ENCODE measurements at places on chromosomes 2 and 18.

DNA sequence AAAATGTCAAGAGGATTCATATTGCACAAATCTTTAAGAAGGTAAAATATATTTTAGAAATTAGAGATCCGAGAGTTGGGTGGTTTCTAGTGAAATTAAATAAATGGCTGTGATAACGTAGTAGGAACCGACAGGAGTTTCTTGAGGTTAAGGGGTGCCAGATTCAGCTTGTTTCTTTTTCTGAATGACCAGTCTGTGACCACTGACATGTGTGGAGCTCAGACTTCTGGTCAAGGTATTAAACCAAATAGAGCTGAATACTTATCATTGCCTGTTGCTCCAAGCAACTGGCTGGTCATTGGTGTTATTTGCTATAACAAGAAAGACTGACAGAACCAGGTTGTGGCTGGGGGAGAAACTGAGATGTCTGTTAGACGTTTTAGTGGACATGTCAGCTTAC lies 408.2 kb upstream of the HS6ST1 start:
- DNase-seq = no peak

GRCh38 chr2:54579682-54580620 lies 123.8 kb downstream of the SPTBN1 start:
- peak; percentile 66 for DNase-seq

GRCh38 chr2:37321029-37321682 lies 3.5 kb downstream of the PRKD3 start:
- no peak for DNase-seq

- no peak for DNase-seq
These were observed 50.5 kb upstream of the MAP4K3 start for GRCh38 chr2:39487398-39488250.

DNA sequence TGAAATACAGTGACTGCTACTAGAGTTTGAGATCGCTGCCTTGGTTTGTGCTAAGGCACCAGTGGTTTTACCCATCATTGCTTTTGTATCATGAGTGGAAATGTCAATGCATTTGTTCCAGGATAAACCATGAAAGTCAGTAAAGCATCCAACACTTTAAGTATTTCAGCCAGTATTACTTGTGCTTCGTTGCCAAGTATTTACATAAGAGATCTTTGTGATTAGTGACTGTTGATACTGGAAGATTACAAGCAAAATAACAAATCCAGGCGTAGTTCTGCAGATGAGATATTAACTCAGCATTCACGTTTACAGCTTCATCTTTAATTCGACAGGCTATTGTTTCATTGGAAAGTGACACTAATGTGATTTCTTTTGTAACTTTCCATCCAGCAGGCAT lies 90.3 kb upstream of the B3GNT7 start:
- no peak for DNase-seq

GRCh38 chr2:180630756-180631155 lies 349.6 kb upstream of the UBE2E3 start:
- DNase-seq = no peak

DNA sequence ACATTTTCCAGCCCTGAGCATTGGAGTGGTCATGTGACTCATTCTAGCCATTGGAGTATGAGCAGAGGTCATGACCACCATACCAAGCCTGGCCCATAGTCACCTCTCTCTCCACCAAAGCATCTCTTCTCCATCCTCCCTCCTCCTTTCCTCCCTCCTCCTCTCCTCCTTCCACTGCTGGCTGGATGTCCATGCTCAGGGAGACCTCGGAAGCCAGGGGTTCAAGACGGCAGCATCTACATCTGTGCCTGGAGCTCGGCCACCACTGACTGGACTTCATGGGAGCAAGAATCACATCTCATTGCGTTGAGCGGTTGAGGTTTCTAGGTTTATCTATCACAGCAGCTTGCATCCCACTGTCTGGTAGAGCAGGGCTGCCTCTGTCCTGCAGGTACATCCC lies 252.4 kb downstream of the NDUFA10 start:
- no peak for DNase-seq

GRCh38 chr2:108936076-108936864 lies 52.8 kb downstream of the EDAR start:
- no peak for DNase-seq

- DNase-seq = no peak
These were observed 101.6 kb upstream of the TEX51 start for GRCh38 chr2:126796931-126797621.

GRCh38 chr2:226887940-226888339 lies 52.1 kb downstream of the RHBDD1 start:
- no peak for DNase-seq

DNA sequence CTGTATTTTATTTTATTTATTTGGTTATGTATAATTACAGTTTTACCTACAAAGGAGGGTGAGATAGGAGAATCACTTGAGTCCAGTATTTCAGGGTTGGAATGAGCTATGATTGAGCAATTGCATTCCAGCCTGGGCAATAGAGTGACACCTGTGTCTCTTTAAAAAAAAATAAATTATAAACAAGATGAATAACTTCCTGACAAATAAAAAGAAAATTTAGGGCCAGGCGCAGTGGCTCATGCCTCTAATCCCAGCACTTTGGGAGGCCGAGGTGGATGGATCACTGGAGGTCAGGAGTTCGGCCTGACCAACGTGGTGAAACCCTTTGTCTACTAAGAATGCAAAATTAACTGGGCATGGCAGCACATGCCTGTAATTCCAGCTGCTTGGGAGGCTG lies 17.3 kb downstream of the MTA3 start:
- no peak for DNase-seq

GRCh38 chr2:220787251-220787650 lies 784.9 kb downstream of the EPHA4 start:
- no peak for DNase-seq

DNA sequence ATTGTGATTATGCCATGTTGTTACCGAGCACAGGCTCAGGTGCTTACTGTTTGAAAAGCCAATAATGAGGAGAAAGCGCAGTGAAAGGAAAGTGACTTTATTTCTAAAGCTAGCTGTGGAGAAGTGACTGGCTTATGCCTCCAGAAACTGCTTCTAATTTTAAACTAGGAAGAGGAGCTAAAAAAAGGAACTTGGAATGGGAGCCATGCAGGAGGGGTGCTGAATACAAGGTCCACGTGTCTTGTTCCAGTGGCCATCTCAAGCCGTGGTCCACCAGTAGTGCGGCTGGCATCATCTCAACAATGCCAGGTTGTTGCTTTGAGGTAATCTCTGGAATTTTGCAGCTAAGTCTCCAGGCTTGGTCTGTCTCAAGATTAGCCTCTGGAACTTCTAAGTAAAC lies 282.0 kb downstream of the THSD7B start:
- no peak for DNase-seq

GRCh38 chr2:231513746-231514224 lies 16.5 kb downstream of the NMUR1 start:
- no peak for DNase-seq

- no peak for DNase-seq
These were observed 136.2 kb downstream of the LAMA3 start for GRCh38 chr18:23825496-23825895.

DNA sequence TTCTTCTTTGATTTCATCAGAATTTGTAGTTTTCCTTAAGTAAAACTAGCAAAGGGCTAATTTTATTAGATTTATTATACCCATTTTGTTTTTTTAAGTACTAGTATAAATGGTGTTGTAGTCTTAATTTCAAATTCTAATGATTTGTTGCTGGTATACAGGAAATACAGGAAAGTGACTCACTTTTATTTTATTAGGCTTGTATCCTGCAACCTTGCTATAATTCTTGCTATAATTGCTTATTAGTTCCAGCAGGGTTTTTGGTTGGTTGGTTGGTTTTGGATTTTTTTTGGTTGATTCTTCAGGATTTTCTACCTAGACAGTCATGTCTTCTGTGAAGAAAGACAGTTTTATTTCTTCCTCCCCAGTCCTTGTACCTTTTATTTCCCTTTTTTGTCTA lies 110.6 kb upstream of the IL1R2 start:
- DNase-seq = no peak

GRCh38 chr2:174785481-174785880 lies 21.2 kb upstream of the CHRNA1 start:
- DNase-seq = no peak

DNA sequence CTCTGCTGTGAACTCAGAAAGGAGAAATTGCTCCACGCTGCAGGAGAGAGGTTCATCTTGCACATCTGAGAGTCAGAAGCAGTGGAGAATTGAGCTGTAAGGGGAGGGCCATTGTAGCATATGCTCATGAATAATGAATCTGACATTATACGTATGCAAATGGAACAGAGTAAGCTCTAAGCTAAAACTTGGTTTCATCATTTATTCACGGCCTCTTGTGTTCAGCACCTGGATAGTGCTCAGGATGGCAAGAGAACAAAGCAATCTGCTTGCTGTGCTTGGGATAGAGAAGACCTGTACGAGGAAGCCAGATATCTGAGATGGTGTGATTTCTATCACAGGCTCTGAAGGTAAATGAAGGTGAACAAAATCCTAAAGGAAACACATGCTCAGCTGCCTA lies 87.9 kb upstream of the GCFC2 start:
- no peak for DNase-seq

DNA sequence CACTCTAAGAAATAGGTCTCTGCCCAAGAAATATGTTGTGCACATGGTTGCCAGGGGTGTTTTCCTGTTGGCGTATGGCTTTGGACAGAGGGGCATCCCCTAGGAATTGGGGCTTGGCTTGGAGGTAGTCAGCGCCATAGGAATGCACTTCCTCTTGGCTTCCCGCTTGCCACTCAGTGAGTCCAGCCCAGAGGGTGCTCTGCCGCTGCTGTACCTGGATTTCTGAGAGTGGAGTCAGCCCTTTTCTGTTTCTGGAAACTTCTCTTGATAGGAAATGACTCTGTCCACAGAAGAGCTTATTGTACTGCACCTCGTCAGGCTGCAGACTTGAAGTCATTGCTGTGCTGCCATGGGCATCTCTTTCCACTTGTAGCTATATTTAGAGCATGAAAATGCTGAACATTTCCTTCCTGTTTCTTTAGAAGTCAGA lies 116.7 kb upstream of the MGAT5 start:
- no peak for DNase-seq

DNA sequence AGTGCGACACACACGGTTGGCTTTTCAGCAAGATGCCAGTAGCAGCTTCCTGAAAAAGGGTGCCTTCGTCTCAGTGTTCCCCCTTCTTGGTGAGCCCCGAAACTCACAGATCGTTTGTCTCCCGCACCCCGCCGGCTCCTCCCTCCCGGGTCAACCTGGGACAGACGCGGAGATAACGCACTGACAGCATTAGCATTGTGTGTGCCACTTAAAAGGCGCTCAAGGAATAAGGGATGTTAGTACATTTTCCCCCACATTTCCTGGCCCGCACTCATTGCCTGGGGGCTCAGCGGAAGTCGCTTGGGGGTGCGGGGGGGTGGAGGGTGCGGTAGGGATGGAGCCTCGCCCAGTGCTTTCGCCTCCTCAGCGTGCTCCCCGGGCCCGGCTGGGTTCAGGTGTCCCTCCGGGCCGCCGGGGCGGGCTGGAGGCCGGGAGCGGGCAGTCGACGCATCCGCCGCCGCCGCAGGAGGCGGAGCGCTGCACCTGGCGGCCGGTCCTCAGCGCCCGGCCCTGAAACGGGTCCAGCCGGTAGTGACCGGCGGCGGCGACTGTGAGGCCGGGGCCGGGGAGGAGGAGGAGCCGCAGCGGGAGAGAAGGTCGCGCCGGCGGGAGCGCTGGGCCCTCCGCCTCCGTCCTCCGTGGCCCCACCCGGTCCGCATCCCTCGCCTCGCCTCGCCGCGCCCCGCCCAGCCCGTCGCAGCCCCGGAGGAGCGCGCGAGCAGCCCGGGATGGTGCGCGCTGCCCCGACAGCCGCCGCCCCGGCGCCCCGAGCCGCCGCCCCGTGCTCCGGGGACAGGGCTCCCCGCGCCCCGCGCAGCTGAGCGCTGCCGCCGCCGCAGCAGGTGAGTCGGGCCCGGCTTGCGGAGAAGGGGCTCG lies at the start of gene MFSD6:
Gene MFSD6 (plus strand): TSS at position 694 of the 876 bp plus-strand sequence. CDS start 27,675 bp downstream, outside the sequence.
- DNase-seq = no peak

DNA sequence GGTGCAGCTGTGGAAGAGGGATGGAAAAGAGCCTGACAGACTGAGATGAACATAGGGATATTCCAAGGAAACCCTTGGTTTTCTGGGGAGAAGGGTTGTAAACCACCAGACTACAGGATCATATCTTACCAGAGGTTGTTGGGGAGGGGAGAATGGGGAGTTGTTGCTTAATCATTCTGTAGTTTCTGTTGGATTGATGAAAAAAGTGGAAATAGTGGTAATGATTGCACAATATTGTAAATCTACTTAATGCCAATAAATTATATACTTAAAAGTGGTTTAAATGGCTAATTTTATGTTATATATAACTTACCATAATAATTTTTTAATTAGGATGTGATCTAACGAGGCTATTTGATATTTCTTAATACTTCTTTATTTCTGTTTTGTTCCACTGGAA lies 800.9 kb downstream of the BCL11A start:
- no peak for DNase-seq

DNA sequence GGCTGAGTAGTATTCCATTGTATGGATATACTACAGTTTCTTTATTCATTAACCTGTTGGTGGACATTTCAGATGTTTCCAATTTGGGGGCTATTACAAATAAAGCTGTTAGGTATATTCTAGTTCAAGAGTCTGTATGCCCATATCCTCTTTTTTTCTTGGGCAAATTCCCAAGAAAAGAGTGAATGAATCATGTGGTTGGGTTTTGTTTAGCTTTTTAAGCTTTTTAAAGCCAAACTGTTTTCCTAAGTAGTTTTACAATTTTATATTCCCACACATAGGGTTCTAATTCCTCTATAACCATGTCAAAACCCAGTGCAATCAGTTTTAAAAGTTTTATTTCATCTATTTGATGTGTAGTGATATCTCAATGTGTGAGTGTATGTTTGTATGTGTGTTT lies 44.9 kb upstream of the BAZ2B start:
- DNase-seq = no peak

DNA sequence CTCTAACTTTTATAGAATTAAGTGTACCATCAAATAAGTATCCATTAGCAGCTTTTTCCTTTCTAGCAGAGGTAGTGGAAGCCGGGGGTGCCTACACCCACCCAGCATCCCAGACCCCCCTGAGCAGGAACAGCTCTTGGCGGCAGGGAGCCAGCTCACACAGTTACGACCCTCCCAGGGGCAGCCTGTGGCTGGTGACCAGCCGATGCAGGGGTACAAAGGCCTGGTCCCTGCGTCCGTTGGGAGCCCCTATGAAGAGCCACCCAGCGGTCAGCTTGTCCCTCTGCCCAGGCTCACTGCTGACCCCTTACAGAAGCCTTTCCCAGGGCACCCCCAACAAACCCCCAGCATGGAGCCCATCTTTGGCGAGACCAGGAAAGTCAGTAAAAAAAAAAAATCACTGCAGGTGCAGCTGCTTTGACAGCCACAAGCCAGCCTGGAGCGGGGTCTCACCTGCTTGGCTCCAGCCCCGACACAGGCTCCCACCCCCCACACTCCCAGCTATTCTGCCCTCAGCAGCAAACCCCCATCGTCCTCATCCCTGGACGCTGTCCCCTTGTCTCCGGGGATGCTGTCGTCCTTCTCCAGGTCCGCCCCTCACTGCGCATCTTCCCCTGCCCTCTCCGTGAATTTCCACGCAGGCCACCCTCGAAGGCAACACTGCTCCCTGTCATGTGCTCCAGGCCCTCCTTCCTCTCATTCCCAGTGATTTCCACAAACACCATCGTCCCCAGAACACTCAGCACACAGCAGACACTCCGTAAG lies 43.1 kb downstream of the GPC1 start:
- peak; percentile 16 for DNase-seq

All from T-cell (primary cell).